ENCODE measurements at places on chromosomes 4 and X. TPM values are rescaled to one million over a fixed set of nuclear protein-coding genes. Genes with fewer than 3 reads are reported as not detected.
A peak's percentile ranks its signal among the peaks of the same experiment; 100 is the strongest.

The CLDN34 gene
- total RNA-seq: not detected

DNA sequence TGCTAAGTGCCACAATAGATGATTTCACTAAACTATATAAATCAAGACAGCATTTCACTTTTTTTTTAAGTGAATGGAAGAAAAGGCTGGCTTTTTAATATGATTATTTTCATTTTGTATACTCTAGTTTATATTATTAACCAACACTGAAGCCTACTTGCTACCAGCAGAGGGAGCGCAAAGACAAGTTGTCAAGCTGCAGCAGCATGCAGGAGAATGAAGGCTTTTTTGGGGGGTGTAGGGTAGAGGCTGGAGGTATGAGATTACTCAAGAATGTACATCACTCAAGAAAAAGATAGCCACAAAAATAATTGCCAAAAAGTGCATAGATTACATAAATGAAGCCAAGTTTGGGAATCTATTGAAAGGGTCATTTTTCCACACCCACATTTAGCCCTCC is 519.5 kb downstream of the FGF13 start:
- no peaks in the 10 kb centered on the region for H3K4me1 ChIP-seq
- H3K27me3 ChIP-seq: no peaks in the 10 kb centered on the region
- no peak overlapping the region for H3K27ac ChIP-seq

DNA sequence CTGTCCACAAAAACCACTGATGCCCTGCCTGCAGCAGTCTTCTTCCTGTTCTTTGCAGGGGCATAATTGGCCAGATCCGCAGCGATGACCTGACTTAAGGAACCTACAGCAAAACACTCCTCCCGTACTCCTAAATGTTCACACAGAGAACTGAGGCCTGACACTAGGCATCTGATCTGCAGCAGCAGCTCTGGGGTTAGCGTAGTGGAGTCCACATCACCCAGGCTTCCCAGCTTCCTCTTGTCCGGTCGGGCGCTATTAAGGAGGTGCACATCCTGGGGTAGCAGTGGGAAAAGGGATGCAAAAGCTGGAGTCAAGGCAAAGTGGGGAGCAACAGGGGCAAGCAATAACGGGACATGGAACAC is 758 bp downstream of the SCFD2 start:
- H3K27me3 ChIP-seq: no peaks in the 10 kb centered on the region
- no peak for DNase-seq
- peaks cover 17% of the 10 kb centered on the region for H3K4me1 ChIP-seq

DNA sequence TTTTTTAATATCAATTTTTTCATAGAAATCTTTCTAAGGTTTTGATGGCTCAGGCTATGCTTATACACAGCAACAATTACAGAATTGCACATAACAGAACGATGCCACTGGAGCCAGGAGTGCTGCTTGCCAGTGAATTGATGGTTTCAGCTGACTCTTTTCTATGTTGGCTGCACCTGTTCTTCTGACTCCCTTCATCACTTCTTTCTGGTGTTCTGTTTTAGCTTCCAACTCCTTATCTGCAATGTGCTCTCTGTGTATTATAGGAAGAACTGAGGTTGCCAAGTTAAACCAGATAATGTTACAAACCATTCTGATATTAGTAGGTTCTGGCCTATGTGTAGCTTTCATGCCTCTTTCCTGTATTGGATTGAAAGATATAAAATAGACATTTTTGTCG is 11.6 kb upstream of the VEGFD start:
- no peak for DNase-seq
- no peaks in the 10 kb centered on the region for H3K4me1 ChIP-seq
- H3K4me3 ChIP-seq: no peak overlapping the region
- H3K27ac ChIP-seq: no peak overlapping the region
- no peaks in the 10 kb centered on the region for H3K36me3 ChIP-seq

DNA sequence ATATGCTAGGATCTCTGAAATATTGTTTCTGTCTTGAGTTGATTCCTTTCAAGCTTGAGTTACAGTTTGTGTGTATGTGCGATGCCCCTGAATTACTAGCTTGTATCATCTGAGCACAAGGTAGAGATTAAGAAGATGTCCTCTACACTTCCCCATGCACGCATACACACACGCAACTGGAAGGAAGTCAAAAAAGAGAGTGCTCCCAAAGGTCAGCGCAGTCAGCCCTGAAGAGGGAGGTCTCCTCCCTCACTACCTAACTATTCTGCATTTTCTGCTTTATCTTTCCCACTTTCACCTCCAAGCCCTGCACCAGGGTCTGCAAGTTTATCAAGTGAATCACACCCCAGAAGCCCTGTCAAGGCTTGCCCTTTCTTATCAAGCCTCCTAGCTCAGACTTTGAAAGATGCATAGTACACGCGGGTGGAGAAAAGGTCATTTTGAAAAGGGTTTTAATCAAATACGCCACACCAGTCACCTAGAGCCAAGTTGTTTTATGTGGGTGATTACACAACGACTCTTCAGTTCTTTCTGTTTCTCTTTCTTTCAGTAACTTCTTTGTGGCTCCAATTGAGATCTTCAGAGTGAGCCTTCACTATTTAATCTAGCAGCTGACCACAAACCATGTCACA is 127.7 kb downstream of the ASB9 start:
- no peaks in the 10 kb centered on the region for H3K4me1 ChIP-seq
- no peak overlapping the region for H3K27ac ChIP-seq
- no peak for DNase-seq
- H3K27me3 ChIP-seq: no peaks in the 10 kb centered on the region
- H3K4me3 ChIP-seq: no peak overlapping the region

DNA sequence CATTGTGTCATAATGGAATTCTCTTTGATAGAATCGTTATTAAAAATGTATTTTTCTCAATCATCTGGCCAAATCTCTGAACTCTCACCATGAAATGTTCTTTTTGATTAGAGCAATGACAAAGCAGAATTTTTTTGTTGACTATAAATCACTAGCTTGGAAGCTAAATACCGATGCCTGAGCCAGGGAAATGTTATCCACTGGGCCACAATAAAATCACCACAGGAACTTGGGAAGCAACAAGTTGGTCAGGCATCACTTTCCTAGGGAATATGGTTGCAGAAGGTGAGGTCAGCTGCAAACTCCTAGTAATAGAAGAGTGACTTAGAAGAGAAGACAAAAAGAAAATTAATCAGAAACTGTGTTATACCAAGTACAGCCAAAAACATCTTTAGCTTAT is 60.6 kb upstream of the CFAP47 start:
- no peak overlapping the region for H3K27ac ChIP-seq
- no peaks in the 10 kb centered on the region for H3K27me3 ChIP-seq
- no peaks in the 10 kb centered on the region for H3K4me1 ChIP-seq
- no peak overlapping the region for H3K4me3 ChIP-seq

GRCh38 chr4:186979961-186980745 is 256.5 kb upstream of the FAT1 start:
- peak overlapping the region; percentile 44 for H3K4me3 ChIP-seq
- no peak for DNase-seq
- H3K4me1 ChIP-seq: no peaks in the 10 kb centered on the region
- H3K36me3 ChIP-seq: no peaks in the 10 kb centered on the region

GRCh38 chr4:88908003-88908402 is 149.0 kb downstream of the FAM13A start:
- no peaks in the 10 kb centered on the region for H3K4me1 ChIP-seq
- no peak overlapping the region for H3K27ac ChIP-seq
- no peaks in the 10 kb centered on the region for H3K36me3 ChIP-seq
- no peak overlapping the region for H3K4me3 ChIP-seq
- no peak for DNase-seq
- H3K27me3 ChIP-seq: no peaks in the 10 kb centered on the region

The HTN3 gene
- total RNA-seq: not detected

DNA sequence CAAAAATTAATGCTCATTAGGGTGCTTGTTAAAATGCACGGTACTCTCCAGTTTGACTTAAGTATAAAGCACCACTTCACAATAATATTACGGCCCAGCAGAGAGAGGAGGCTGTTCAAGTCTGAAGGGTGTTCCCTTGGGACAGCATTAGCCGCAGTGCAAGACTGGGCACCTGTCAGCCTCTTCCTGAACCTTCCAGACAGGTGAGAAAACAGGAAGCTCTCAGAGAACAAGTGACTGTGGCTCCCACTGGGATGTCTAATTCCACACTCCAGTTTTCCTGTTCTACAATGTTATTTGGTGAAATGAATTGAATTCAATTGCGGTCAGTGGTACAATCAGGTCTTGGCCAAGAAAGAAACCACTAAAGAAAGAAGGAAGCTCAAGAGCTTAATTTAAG is 414.4 kb downstream of the SMARCA1 start:
- no peaks in the 10 kb centered on the region for H3K4me1 ChIP-seq
- no peak for DNase-seq
- H3K27me3 ChIP-seq: no peaks in the 10 kb centered on the region
- no peaks in the 10 kb centered on the region for H3K36me3 ChIP-seq
- H3K4me3 ChIP-seq: no peak overlapping the region

The TLR2 gene
- total RNA-seq: 77.7 TPM

DNA sequence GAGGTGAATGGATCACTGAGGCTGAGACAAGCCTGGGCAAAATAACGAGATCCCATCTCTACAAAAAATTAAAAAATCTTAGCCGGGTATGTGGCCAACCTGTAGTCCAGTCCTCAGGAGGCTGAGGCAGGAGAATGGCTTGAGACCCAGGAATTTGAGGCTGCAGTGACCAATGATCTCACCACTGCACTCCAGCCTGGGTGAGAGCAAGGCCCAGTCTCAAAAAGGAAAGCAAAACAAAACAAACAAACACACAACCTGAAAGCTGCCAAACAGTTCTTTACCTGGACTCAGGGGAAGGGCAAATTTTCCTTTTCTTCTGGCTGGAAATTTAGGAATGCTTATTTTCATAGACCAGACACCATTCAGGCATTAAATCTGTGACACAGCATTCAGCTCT is 163.1 kb upstream of the FAT1 start:
- no peak overlapping the region for H3K4me3 ChIP-seq
- DNase-seq: no peak
- no peak overlapping the region for H3K27ac ChIP-seq
- H3K27me3 ChIP-seq: no peaks in the 10 kb centered on the region

- H3K27ac ChIP-seq: no peak overlapping the region
- H3K27me3 ChIP-seq: no peaks in the 10 kb centered on the region
- no peak for DNase-seq
- H3K4me1 ChIP-seq: no peaks in the 10 kb centered on the region
Measured at GRCh38 chr4:166042510-166043055, 169.5 kb downstream of the TLL1 start.

The USP17L19 gene
- not detected for total RNA-seq

All from thoracic aorta (tissue), 2 donors.